Renal cortical epithelial cell (primary cell): ENCODE measurements at places on chromosomes 5 and 9. TPM values are rescaled to one million over a fixed set of nuclear protein-coding genes. Genes with fewer than 3 reads are reported as not detected.

Gene MEIKIN
- not detected in 2 replicates for total RNA-seq

Gene FGD3
- total RNA-seq = 0.35 and 0.52 TPM in 2 replicates

Gene PRRX2
- total RNA-seq = 0.45 TPM in 1 of 2 replicates, not detected in the other

Gene TMEM252
- 0.20 TPM in 1 of 2 replicates, not detected in the other for total RNA-seq

Gene ABO
- 0.17 and 4.5 TPM in 2 replicates for total RNA-seq

Gene LVRN
- 0.30 TPM in 1 of 2 replicates, not detected in the other for total RNA-seq

Gene PCDHA2
- total RNA-seq = 0.35 TPM in 1 of 2 replicates, not detected in the other

Gene TEK
- 0.15 and 0.35 TPM in 2 replicates for total RNA-seq

Gene DIRAS2
- total RNA-seq = 3.6 and 9.3 TPM in 2 replicates

Gene SLC36A3
- not detected in 2 replicates for total RNA-seq

Gene LIX1
- total RNA-seq = 0.17 and 1.2 TPM in 2 replicates

Gene LCN1
- not detected in 2 replicates for total RNA-seq

Gene NDOR1
- total RNA-seq = 2.3 and 6.2 TPM in 2 replicates

Gene N4BP3
- 2.6 and 3.3 TPM in 2 replicates for total RNA-seq

Gene IFNB1
- total RNA-seq = not detected in 2 replicates

Gene SLC25A46
- 96.4 and 119 TPM in 2 replicates for total RNA-seq

Gene RNF183
- 0.80 and 1.2 TPM in 2 replicates for total RNA-seq

Gene CDKN2B-AS1
- total RNA-seq = 3.9 and 4.7 TPM in 2 replicates

Gene MROH2B
- not detected in 2 replicates for total RNA-seq

Gene FCN1
- total RNA-seq = not detected in 2 replicates

Gene FOXD4L4
- total RNA-seq = 0.20 TPM in 1 of 2 replicates, not detected in the other

Gene ANKRD55
- total RNA-seq = not detected in 2 replicates

Gene EQTN
- total RNA-seq = not detected in 2 replicates

Gene SMIM3
- total RNA-seq = 32.4 and 39.4 TPM in 2 replicates

Gene PCA3
- total RNA-seq = 0.05 TPM in 1 of 2 replicates, not detected in the other

Gene CDC14B
- total RNA-seq = 30.6 and 55.7 TPM in 2 replicates

Gene FABP6
- not detected in 2 replicates for total RNA-seq

Gene FREM1
- 0.60 TPM in 1 of 2 replicates, not detected in the other for total RNA-seq

Gene FRMPD1
- total RNA-seq = 0.10 TPM in 1 of 2 replicates, not detected in the other

Gene PCDHGA9
- 0.52 and 3.2 TPM in 2 replicates for total RNA-seq

Gene SPATA31E1
- not detected in 2 replicates for total RNA-seq

Gene CDKN2B
- total RNA-seq = 27.5 and 37.0 TPM in 2 replicates

Gene LECT2
- total RNA-seq = not detected in 2 replicates

Gene FCN2
- total RNA-seq = not detected in 2 replicates

Gene DOCK8
- total RNA-seq = 0.85 and 1.6 TPM in 2 replicates

Gene C5orf46
- 0.35 TPM in 1 of 2 replicates, not detected in the other for total RNA-seq

Gene PTGR1
- total RNA-seq = 106 and 167 TPM in 2 replicates

Gene ITK
- 0.05 TPM in 1 of 2 replicates, not detected in the other for total RNA-seq
